Stimulated activated CD8-positive, alpha-beta memory T cell treated with anti-CD3 and anti-CD28 coated beads, Interleukin-15, amount 100 ng/mL, for 48 hours (primary cell): ENCODE measurements at places on chromosomes 13 and 19.

DNA sequence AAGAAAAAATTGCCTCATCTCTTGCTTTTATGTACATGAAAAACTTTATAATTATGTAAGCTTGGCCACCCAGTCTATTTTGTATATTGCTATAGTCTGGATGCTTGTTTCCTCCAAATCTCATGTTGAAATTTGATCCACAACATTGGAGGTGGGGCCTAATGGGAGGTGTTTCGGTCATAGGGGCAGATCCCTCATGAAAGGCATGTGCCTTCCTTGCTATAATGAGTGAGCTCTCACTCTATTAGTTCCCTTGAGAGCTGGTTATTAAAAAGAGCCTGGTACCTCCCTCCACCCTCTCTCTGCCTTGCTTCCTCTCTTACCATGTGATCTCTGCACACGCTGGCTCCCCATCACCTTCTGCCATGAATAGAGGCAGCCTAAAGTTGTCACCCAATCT lies 1005.1 kb downstream of the PCDH9 start:
- DNase-seq, result no peak

DNA sequence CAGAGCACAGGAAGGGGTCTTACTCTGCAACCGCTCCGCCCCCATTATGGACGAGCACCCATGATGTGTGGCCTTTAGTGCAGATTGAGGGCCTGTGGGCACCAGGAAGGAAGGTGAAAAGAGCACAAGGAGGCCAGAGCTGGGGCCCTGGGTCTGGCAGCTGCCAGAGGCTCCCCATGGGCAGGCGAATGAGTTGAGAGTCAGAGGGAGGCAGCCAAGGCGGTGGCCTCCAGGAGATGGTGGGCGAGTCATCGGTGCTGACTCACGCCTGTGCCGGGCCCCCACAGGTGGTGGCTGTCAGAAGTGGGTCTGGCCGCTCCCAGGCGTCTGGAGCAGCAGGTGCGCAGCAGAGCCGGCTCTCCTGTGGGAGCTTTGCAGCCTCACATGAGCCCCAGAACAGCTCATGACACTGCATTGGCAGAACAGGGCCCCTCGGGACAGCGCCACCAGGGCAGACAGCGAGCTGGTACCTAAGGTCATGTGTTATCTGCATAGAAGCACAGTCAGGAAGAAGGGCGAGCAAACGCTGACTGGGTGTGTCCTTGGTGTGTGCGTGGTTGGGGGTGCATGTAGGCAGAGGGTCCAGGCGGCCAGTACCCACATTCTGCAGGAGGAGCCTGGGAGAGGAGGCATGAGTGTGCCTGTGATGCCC lies 68.8 kb downstream of the CHST8 start:
- no peak for DNase-seq

- DNase-seq, result no peak
Observed at GRCh38 chr19:57317503-57317902, 2.8 kb upstream of the ZNF543 start.

GRCh38 chr19:4224470-4224869 lies 4.9 kb upstream of the EBI3 start:
- no peak for DNase-seq

DNA sequence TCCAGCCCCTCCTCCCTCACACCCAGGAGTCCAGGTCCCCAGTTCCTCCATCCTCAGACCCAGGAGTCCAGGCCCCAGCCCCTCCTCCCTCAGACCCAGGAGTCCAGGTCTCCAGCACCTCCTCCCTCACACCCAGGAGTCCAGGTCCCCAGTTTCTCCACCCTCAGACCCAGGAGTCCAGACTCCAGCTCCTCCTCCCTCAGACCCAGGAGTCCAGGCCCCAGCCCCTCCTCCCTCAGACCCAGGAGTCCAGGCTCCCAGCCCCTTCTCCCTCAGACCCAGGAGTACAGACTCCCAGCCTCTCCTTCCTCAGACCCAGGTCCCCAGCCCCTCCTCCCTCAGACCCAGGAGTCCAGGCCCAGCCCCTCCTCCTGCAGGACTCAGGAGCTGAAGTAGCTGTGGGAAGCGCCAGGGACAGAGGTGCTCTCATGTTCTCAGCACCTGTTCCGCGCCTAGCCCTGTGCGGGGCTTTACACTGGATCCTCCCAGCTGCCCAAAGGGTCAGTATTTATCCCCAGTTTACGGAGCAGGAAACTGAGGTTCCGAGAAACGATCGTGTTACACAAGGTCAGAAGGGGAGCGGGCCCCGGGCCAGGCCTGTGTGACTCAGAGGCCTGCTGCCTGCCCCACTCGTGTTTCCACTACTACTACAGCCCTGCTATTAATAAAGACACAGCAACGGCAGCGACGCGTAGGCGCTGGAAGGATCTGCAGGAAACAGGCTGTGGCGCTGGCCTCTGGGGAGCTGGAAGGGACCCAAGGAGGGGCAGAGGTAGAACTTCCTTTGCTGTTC lies 1.7 kb upstream of the SBK3 start:
- no peak for DNase-seq

- no peak for DNase-seq
Observed at GRCh38 chr13:43979492-43979891, 99.8 kb downstream of the LACC1 start.

DNA sequence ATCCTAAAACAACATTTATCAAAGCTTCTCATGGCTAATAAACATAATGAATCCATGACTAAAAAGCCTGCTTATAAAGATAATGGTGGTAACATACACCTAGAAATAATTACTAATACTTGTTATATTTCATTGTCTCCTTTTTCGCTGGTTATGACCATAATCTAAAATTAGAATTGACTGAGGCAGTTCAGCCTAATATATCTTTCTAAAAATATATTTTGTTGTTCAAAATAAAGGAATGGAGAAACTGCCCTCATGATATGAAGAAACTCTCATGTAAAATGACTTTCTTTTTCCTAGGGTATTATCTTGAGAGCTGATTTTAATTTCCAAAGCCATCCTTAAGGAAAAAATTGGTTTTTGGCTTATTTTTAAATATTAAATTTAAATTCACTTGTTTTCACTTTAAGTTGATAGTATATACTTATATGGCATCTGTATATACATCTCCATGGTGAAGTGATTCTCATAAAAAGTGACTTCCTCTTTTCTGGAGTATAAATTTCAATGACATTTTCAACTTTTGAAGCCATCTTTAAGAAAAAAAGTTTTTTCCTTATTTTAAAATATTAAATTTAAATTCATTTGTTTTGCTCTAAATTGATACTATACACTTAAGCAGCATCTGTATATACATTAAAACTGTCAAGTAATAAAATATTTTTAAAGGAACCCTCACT lies 204.6 kb downstream of the VWA8 start:
- no peak for DNase-seq

- DNase-seq, result no peak
Observed at GRCh38 chr13:32657309-32657708, 71.1 kb downstream of the PDS5B start.

DNA sequence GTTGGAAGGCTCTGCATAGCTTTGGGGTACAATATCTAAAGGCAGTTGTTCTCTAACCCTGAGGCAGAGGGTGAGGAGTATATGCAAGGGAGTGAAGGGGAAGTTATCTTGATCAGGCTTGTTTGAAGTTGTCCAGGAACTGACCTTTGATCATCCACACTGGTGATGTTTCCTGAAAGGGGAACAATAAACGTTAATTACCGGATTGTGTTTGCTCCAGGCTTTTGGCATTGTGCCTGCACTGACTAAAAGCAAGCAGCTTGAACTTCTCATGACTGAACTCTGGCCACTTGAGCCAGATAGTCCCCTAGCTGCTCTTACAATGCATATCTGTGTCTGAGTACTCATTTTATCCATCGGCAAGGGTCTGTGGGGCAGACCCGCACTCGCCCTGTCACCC lies 27.0 kb upstream of the ZNF726 start:
- DNase-seq, result no peak

GRCh38 chr13:43362556-43362955 lies 339.2 kb downstream of the DNAJC15 start:
- DNase-seq, result no peak

DNA sequence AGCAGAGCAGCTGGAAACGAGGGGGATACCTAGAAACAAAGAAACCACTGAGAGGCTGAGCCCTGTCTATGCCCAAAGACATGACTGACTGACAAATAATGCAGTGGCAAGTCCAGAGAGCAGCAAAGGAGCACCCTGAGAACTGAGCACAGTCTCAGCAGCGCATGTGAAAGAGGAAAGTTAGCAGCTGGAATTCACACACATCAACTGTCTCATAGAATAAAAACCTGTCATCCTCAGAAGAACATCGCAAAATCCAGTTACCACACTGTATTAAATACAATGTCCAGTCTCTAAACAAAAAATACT lies 24.1 kb upstream of the DLEU7 start:
- DNase-seq, result no peak

DNA sequence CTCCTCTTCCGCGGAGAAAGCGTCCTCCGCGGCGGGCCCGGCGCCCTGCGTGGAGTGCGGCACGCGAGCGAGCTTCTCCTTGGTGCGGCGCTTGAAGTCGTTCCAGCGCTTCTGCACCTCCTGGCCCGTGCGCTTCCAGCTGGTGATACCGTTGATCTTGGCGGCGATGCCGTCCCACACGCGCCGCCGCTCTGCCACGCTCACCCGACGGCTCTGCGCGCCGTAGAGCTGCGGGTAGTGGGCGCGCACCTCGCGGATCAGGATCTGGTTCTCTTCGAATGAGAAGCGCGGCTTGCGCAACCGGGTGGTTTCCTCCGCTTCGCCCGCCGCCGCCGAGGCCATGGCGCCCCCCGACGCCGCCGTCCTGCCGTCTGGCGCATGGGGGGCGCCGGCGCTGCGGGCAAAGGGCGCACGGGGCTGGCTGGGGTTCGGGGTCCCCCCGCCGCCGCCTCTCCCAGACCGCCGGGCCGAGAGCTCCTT lies 941 bp downstream of the MYPOP start:
- no peak for DNase-seq

- DNase-seq, result no peak
Observed at GRCh38 chr19:49859682-49860335, 7.6 kb downstream of the PNKP start.

DNA sequence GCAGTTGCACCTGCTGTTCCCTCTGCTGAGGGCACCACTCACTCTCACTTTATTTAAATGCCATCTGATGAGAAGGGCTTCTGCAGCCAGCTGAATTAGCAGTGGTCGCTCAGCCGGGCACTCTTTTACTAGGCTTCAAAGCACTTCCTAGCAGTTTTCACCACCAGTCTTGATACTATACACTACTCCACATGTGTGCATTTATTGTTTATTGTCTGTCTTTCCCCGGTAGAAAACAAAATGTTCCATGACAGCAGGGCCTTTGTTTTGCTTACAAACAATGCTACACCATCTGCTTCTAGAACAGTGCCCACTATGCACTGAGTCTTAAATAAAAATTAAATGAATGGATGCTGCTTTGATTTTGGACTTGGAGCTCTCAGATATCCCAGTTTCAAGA lies 404.9 kb downstream of the FGF14 start:
- DNase-seq, result no peak

DNA sequence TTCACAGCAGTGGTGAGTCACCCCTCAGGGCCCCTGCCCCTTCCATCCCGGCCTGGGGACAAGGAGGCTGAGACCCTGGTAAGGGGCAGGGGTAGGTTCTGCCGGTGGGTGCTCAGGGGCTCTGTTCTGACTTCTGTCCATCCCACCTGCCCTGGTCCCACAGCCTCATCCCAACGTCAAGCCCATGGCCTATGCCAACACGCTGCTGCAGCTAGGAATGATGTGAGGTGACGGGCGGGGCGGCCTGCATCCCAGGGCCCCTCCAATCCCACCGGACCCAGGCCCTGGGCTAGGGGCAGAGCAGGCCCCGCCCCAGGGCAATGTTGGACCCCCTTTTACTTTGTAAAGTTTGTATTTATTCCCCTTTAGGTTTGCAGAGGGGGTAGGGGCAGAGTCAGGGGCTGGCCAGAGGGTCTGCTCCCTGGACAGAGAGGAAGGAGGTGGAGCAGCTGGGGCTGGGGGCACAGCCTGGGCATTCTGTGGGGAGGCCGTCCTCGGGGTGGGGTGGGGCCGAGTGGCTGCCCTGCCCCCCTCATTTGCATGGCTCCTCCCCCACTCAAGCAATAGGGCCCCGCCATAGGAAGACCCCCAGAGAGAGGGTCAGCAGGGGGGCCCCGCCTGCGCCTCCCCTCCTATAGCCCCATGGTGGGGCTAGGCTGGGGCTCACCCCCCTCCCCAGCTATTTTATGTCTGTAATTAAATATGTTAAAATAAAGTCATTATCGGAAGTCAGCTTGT lies 23.1 kb downstream of the CCDC8 start:
- DNase-seq, result no peak

DNA sequence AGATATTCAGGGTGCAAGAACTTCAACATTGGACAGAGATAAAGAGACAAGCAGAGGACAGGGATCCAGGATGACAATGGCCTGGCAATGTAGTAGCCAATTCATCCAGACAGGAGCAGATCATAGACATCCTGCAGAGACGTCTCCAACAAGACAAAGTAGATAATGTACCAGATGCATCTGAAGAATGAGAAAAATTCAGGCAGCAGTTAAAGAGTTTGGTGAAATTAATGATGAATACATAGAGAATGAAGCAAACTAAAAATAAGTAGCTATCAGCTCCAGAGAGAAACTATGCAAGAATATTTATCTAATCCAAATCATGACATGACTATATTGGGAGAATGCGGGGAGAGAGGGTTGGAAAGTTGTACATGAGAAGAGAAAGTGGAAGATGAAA lies 278.4 kb upstream of the DACH1 start:
- no peak for DNase-seq

DNA sequence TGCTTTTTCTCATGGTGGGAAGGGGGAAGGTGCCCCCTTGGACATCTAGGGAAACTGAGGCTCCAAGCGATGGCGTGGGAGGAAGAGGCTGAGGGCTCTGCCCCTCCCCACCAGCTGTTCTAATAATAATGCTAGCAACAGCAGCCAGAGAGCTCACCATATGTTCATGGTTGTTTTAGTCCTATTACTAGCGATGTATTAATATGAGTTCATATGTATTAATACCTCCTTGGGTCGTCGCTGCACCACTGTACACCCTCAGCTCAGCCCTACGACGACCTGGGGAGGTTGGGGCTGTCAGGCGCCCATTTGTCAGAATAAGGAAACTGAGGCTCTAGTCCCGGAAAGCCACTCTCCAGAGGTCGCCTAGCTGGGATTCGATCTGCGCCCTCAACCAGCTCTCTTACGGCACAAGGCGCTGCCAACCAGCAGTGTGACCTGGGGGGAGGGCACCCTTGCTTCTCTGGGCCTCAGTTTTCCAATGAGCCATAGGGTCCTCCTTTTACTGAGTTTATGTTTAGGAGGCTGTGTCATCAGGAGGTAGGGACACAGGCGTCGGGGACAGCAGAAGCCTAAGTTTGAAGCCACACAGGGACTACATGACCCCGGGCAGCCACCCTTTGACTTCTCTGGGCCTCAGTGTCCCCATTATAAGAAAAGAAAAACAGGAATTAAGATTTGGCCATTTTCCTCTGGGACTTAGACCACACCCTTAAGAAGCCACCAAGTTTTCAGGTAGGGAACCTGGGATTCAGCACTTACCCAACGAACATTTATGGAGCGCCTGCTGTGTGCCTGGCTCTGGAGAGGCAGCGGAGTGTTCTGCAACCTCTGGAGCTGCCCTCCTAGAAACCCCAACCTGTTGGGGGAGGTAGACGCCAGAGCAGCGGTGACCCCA lies 664 bp downstream of the MAST3 start:
- DNase-seq, result no peak

DNA sequence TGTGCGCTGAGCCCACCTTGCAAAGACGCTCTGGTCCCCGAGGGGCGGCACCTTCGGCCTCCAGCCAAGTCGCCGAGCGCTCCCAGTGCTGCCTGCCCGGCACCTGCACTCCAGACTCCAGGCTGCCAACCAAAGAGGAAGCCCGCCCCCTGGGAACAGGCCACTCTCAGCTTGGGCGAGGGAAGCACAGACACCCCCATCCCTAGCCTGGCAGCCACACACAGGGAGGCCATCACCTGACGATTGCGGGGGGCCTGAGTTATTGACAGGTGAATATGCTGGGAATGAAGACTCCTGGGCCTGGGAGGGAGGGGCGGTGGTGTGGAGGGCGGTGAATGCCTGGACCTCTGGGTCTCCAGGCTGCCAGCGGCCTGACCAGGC lies 10.3 kb upstream of the ZNF492 start:
- DNase-seq, result no peak
